ENCODE measurements at places on chromosomes 1 and 21.

- no peak for DNase-seq
These were observed 7.7 kb upstream of the CLCA1 start for GRCh38 chr1:86460998-86461397.

DNA sequence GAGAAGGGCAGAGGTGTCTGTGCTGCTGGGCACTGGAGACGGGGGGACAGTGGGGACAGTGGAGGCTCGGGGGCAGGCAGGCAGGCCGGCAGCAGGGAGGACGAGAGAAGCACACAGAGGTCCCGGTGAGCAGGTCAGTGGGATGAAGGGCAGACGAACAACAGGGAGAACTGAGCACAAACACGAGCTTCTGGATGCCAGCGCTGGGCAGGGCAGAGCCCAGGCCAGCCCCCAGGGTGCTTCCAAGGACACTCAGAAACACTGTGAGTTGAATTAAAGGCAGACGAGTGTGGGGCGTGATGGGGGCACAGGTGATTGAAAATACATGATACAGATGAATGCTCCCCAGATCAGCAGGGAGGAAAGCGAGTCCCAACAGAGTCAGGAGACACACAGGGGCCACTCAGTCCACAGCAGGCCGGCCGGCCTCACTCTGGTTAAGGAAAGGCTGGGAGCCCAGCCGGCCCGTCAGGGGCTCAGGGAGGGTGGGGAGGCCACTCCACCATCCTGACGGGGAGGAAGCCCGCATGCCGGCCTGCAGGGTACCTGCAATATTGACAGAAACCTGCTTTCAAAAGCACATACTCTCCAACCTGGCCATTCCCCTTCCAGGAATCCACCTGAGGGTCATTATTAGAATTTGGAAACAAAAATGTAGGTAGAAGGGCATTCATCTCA lies 14.1 kb downstream of the SLC19A1 start:
- no peak for DNase-seq

DNA sequence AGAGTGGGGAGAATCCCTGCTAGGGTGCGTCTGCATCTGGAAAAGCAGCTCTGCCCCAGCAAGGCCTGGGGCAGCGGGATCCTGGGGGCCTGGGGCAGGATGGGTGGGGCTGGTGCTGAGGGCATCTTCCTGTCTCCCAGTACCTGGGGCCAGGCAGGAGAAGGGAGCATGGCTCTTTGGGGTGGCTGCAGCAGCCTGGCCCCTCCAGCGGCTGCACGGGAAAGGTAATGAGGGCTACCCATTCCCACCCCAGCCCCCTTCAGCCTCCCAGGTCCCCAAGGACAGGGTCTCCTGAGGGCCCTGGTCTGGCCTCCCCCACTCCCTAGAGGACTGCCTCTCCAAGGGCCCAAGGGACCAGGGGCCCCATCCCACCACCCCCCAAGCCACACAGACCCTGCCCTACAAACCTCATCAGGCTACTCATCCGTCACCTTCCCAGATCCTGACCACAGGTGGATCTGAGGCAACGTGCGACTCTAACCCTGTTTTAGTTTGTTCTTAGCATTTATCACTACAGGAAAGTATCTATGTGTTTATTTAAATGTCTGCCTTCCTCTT lies 910 bp upstream of the ANKRD65 start:
- DNase-seq: no peak

DNA sequence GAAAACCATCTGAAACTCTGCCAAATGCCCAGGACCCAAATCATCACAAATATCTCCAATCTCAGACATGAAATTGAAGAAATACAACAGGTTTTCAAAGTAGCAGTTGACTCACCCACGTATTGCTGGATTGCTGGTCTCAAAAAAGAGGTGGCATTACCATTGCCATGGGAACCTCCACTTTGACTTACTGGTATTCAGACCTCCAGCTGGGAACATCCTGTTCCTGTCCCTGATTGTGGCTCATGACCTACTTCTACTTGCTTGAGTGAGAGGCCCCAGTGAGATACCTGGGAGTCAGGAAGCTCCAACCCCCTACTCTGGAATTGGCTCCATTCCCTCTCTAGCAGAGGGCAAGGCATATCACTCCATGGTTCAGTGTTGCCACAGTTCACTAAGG lies 64.6 kb downstream of the NMNAT2 start:
- DNase-seq: no peak

DNA sequence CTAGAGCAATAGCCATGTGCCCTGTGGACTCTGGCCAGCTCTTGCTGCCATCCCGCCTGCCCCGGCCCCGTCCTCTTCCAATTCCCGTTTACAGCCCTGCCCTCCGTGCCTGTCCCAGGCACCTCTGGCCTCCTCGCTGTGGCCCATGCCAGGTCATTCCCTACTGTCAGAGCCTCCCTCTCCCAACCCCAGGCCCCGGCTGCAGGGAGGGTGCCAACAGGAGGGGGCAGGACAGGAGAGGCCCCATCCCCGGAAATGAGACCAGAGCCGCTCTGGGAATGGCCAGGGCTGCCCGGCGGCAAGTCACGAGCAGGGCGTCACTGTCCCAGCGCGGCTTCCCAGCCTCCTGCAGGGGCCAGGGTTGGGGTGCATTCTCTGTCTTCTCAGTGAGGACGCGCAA lies 23.5 kb upstream of the TSPEAR start:
- DNase-seq: no peak

DNA sequence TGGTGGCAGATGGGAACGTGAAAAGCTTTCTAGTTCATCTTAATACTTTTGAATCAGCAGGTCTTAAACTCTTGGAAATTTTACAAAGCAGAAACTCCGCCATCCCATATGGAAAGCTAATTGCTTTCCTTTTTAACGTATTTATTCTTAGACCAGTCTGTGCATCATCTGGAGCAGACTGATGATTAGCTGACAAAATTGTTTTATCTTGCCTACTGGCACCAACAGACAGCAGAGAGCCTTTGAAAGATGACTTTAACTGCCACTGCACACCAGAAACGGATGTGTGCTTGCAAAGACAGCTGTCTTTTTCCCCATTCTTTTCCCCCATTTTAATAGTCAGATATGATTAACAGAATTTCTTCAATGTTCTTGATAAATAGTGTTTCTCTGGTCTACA lies 97.0 kb downstream of the PLD5 start:
- no peak for DNase-seq

- DNase-seq: no peak
These were observed 45.2 kb downstream of the PLPP3 start for GRCh38 chr1:56534130-56534651.

DNA sequence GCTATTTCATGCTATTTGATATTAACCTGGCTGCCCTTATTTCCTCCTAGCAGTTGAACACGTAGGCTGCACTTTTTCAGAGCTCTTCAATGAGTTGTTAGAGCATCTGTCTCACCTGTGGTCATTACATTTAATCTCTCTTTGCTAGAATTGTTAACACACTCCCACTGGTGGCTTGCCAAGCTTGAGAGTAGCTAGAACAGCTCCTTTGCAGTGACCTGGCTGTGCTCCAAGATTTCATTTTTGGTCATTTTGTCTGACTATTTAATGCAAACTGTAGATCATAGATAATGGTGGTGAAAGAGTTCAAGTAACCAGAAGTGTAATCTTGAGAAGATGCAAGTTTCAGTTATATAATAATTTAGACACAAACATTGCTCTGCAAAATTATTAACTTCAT lies 105.6 kb downstream of the LRRC7 start:
- DNase-seq: no peak

DNA sequence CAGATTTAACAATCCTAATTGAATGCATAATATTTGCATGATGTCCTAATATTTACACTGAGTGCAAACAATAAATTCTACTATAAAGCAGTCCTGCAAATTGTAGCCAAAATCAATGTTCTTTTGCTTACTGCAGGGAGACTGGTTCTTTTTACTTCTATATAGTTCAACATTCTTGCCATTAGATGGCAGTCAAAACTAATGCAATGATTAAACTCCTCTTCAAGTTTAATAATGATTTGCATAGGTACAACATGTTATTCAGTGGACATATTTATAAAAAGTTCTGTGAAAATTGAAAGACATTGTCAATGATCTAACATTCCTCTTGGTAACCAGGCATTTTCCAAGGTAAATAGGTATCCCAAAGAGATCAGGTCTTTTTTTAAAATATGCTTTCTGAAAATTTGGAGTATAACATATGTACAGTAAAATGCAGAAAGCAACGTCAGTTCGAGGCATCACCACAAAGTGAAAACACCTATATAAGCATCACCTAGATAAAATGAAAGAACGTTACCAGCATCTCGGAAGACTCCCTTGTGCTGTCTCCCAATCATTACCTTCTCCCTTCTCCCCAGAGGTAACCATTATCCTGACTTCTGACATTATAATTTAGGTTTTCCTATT lies 9.8 kb upstream of the FNBP1L start:
- DNase-seq: no peak

DNA sequence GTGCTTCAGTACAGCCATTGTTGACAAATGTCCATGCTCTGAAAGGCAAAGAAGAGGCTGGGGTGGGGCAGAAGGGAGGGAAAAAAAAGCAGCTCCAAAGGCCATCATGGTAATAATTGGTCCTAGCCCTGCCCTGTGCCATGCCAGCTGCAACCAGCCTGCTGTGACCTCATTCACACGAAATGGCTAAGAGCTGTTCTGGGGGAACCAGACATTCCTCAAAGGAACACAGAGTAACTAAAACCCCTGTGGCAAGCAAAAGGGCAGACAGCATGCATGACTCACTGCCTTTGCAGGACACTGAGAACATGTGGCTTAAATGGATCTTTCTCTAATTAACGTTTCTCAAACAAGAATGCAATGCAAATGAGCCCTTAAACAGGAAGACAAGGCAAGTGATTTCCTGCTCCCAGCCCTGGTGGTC lies 42.3 kb downstream of the STYXL2 start:
- no peak for DNase-seq

DNA sequence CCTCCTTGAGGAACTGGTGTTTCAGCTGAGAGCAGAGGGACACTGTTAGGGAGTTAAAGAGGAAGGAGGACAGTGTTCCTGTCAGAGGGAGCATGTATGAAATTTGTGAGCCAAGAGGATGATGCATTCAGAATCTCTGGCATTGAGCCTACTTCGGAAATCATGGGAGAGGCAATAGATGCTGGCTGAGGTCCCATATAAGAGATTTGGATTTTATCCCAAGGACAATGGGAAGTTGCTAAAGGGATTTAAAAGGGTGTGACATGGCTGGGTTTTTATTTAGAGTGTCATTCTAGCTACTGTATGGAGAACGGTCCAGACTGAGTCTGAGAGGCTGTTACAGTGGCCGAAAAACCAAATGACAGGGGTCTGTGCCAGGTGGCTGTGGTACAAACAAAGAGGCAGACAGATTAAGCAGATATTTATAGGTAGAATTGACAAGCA lies 403.2 kb upstream of the B3GALT2 start:
- no peak for DNase-seq

DNA sequence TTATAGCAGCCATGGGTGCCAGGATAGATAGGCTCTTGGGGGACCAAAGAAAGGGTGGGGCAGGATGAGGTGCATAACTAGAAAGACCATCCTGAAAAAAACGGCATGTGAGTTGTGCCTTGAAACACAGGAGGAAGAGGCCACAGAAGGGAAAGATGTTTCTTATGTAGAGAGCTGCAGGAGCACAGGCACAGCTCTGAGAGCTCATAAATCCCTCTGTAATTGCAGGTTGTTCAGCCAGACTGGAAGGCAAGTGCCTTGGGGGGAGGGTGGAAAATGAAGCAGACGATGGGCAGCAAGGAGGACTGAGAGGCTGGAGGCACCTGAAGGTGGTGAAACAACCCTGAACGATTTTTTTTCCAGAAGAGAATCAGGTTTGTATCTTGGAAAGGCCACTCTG lies 170.7 kb downstream of the NR5A2 start:
- no peak for DNase-seq

GRCh38 chr1:40903106-40903505 lies 40.9 kb upstream of the CITED4 start:
- DNase-seq: no peak

DNA sequence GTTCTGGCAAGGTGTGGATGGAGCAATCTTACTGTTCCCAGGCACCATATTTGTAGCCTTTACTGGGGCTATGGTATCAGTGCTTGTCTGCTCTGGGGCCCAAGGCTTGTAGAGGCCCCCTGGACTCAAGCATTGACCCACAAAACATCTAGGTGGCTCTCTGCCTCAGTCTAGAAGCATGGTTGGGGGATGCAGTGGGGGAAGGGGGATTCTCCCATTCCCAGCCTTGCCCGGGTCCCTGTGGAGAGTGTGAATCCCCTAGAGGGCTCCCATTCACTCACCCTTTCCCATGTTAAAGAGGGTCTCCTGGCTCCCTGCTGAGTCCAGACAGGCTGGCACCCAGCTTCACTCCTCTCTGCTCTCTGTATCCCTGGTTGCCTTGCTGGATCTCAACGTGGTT lies 28.2 kb upstream of the DIRAS3 start:
- DNase-seq: no peak

GRCh38 chr1:93692983-93693591 lies 11.4 kb upstream of the BCAR3 start:
- peak; percentile 32 for DNase-seq

GRCh38 chr1:20212685-20213331 lies 26.5 kb upstream of the PLA2G2C start:
- peak; percentile 66 for DNase-seq

DNA sequence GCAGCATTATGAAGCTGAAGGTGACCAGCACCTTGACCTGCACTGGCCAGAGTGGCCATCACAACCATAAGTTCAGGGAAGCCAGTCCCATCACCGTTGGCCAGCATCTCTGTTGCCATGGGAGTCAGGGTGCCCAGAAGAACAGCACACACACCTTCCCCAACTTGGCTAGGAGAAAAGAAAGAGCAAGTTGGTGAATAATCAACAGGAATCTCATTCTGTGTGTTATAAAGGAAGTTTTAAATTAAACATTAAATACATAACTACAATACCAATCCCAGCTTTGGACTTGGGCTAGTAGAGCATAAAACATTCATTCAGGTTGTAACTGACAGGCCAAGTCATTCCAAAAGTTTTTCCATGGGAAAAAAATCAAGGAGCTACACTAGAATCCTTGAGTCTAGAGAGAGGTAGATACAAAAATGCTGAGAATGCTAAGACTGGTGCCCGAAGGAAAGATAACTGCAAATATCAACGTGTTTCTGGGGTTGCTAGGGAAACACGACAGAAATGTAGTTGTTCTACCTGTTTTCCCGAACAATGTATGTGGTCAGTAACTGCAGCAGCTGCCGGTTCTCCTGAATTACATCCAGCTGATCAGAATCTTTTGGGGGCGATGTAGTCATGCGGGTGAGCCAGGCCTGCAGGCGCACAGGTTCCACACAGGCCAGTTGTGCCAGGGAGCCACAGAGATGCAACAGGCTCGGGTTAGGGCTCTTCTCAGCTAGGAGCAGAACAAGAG lies 45.6 kb downstream of the UBR4 start:
- DNase-seq: no peak

DNA sequence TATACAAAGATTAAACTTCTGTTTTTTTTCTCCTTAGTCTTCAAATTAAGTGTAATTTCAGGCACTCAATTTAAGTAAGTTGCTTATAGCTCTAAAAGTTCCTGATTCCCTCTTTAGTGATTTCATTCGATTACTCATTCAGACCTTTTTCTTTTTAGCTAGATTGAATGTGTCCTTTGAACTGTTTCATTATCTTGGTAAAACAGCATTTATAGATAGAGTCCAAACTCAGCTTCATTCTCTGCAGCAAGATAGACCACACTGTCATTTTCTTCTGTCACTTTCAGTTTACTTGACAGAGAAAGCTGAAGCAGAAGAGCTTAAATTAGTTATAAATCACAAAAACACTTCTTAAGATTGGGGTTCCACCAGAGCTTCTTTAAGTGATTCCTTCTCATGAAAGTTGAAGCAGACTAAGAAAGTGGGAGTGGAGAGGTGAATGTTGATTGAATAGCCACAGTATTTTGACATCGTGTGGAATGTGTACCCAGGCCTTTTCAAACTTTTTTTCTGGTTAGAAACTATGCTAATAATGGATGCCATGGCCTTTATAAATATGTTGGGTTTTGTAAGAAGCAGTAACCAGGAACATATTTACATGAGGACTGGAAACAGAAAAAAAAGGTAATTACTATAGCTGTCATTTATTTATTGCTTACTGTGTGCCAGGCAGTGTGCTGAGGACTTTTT lies 52.2 kb downstream of the ZBTB40 start:
- DNase-seq: no peak

Data from stimulated activated effector memory CD8-positive, alpha-beta T cell treated with anti-CD3 and anti-CD28 coated beads, Interleukin-12 subunit alpha, Interleukin-12 subunit beta, amount 100 ng/mL, for 72 hours (primary cell).